ENCODE measurements at places on chromosomes 13 and 19. TPM values are rescaled to one million over a fixed set of nuclear protein-coding genes. Genes with fewer than 3 reads are reported as not detected.

DNA sequence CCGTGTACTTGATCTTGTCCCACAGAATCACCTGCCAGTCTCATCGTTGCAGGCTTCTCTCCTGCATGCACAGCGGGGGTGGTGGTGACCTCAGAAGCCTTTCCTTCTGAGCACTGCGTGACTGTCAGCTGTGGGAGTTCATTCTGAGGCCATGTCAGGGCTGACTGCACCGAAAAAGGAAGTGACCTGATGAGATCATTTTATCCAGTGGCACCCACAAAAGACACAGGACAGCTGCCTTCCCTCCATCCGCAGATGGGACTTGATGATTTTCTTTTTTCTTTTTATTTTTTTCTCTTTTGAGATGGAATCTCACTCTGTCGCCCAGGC is 89.7 kb downstream of the RAB20 start:
- no peak for DNase-seq

GRCh38 chr13:46593398-46593797 is 40.4 kb downstream of the LRCH1 start:
- no peak for DNase-seq

KLHL1 gene
- polyA plus RNA-seq, result 0.05 TPM

C1QTNF9B gene
- 0.34 TPM for polyA plus RNA-seq

GRCh38 chr13:109586509-109587346 is 199.7 kb downstream of the IRS2 start:
- no peak for DNase-seq

KLK4 gene
- 0.39 TPM for polyA plus RNA-seq

DNA sequence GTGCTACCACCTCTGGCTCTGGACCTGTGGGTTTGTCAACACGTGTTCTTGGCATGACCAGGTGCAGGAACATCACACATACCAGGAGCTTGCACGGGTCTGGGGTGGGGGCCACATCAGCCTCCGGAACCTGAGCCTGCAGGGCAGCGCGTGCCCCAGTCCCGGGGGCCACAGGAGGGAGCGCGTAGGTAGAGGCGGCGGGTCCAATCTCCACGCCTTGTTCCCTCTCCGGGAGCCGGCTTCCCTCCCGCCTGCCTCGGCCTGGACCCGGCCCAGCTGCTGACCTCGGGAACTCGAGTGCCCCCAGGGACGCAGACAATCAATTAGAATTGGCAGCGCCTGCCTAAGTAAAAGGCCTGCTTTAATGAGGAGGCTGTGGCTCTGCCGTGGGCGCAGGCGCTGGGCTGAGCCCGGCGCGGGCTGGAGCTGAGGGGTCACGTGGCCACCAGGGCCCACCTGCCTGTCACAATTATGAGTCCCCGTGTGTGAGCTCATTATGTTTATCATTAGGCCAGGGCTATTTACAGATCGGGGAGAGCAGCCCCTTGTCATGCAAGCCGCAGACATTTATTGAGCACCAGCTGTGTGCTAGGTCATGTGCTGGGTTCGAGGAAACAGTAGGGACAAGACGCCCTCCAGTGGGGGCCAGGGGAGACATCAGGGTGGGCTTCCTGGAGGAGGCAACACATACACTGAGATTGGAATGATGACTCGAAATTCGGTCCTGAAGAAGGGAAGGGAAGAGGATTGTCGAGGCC is 32.2 kb upstream of the TNFAIP8L1 start:
- no peak for DNase-seq

DNA sequence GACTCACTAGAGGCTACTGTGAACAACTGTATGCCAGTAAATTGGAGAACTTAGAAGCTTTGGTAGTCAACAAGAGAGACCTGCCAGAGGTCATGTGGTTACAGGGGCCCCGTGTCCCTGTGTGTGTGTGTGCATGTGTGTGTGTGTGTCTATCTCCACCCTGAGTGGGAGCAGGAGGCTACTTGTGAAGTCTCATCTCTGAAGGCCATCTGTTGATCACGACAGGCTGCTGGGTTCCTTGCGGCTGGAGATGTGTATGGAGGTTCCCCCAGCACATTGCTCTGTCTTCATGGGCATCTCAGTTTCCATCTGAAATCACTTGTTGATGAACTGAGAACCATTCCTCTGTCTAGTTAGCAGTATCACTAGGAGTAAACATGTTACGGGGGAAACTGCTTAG is 58.2 kb upstream of the TEX29 start:
- no peak for DNase-seq

ZNF583 gene
- 3.1 TPM for polyA plus RNA-seq

GRCh38 chr19:43462785-43463380 is 2.5 kb downstream of the LYPD3 start:
- no peak for DNase-seq

DNA sequence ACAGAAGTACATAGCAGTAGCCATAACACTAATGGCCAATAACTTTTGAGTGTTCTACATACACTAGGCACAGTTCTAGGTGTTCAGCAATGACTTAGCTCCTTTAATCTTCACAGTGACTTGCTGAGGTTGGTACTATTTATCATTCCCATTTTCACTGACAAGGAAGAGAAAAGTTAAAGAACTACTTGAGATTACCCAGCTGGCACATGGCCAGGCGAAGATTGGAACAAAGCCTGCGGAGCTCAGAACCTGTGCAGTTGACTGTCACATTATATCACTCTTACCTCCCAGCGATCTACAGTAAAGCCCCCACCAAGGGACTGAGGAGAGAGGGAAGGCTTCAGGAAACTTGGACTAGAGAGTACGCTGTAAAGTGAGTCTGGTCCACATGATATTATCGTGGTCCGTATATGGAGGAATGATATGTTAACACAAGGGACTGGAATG is 42.4 kb upstream of the WDFY2 start:
- no peak for DNase-seq

GRCh38 chr19:38583219-38583984 is 34.4 kb downstream of the MAP4K1 start:
- no peak for DNase-seq

- DNase-seq, result no peak
These were observed 86.7 kb downstream of the SCGB2B2 start for GRCh38 chr19:34590228-34590627.

SIGLEC8 gene
- 2.1 TPM for polyA plus RNA-seq

GRCh38 chr19:33310606-33311325 is 8.4 kb upstream of the CEBPA start:
- DNase-seq, result no peak

GRCh38 chr13:73288596-73288995 is 229.8 kb downstream of the KLF5 start:
- DNase-seq, result no peak

- DNase-seq, result no peak
These were observed 595 bp upstream of the GPR183 start for GRCh38 chr13:99307648-99308339.

GRCh38 chr19:1248786-1249297 is 459 bp downstream of the MIDN start:
- no peak for DNase-seq

DNA sequence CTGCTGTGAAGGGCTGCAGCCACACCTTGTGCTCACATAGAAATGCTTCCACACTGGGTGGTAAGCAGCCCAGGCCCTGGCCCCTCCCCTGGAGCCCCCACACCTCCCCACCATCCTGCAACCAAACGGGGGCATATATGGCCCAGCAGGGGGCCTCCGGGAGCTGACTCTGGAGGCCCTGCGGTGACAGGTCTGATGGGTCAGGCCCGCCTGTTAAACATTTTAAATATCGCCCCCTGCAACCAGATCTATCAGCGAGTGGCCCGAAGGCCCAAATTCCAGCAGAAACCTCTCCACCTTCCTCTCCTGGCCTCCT is 48.0 kb upstream of the KATNAL1 start:
- peak; percentile 86 for DNase-seq

- DNase-seq, result no peak
These were observed 36.6 kb downstream of the MUC16 start for GRCh38 chr19:8973501-8974091.

- DNase-seq, result no peak
These were observed 7.0 kb downstream of the GPR18 start for GRCh38 chr13:99250982-99251825.

GRCh38 chr13:77729502-77730221 is 32.2 kb downstream of the SLAIN1 start:
- no peak for DNase-seq

DNA sequence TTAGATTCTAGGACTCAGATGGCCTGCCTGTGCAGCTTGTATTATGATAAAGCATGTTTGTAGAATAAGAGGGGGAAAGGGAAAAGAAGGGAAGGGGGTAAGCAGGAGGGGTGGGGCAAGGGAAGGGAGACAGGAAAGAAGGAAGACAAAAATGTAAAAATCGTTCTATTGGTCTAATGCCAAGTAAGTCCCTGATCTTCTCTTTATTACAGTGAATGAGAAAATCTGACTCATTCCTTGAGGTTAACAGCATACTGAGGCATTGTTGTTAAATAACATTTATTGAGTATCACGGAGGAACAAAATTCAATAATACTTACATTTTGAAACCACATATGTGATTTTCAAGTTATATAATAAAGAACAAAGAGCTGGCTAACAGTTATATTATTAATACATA is 1534.7 kb downstream of the OLFM4 start:
- no peak for DNase-seq
